Activated CD4-positive, alpha-beta T cell treated with anti-CD3 and anti-CD28 coated beads, Interleukin-2, amount 10 ng/mL, durations not matched to agents 24 days and 14 days (primary cell): ENCODE measurements at places on chromosomes 1 and 21.

DNA sequence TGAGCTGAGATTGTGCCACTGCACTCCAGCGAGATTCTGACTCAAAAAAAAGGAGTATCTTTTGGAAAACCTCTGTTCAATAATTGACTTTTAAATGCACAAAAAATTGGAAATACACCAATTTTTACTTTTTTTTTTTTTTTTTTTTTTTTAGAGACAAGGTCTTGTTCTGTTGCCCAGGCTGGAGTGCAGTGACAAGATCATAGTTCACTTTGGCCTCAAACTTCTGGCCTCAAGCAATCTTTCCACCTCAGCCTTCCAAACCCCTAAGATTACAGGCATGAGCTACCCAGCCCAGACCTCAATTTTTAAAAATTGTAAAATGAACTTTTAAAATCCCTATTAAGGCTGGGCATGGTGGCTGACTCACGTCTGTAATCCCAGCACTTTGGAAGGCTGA lies 30.8 kb downstream of the NEK2 start:
- no peak overlapping the region for H3K27ac ChIP-seq
- H3K36me3 ChIP-seq: no peaks in the 10 kb centered on the region
- H3K4me3 ChIP-seq: no peak overlapping the region
- peaks cover 14% of the 10 kb centered on the region for H3K27me3 ChIP-seq
- peaks cover 4% of the 10 kb centered on the region for H3K4me1 ChIP-seq

DNA sequence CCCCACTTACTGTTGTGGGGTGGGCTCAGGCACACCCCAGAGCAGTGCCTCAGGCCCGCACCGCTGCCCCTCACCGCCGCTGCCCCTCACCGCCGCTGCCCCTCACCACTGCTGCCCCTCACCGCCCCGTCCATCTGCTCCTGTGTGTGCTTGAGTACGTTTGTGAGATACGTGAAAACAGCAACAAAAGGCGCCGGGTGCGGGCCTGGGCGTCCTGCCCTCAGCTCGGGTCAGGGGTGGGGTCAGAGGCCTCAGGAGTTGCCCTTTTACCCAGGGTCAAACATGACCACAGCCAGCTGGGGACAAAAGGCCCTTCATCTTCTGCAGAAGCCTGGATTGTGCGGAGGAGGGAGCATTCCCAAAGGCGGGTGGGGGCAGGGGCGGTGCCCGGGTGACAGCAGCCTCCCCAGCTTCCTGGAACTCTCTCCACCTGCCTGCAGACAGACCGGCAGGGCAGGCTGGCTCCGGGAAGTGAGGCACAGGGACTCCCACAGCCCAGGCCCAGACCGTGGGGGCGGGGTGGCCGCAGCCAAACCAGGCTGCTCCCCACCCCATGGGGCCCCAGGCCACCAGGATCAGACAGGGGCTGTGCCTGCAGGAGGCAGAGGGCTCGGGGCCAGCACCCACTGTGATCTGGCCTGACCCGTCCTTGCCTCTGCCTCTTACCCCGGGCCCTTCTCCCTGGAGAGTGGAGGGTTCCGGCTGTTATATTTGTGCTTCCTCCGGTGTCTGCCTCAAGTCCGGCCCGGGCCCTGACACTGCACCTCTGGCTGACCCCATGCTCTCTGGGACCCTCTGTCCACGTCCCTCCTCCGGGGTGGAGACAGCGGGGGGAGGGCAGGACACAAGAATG lies 2.3 kb upstream of the VWA1 start:
- H3K4me1 ChIP-seq: peaks cover 8% of the 10 kb centered on the region
- no peak for DNase-seq
- no peaks in the 10 kb centered on the region for H3K36me3 ChIP-seq
- peaks cover 15% of the 10 kb centered on the region for H3K27me3 ChIP-seq

DNA sequence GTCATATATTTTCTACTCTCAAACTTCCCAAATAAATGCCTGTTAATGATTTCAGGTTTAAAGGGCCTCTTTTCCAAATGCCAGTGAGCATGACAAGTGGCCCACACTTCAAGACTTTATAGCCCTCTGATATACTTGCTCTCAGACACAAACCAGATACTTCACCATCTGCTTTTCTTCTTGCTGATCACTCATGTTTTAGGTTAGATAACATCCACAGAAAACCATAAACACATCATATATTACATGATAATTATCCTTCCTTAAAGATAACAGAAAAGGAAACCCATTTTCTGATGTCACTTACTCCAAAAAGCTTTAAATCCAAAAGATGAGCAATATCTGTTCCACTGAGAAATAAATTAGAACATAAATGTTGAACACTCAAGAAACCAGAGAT lies 723.5 kb downstream of the LTN1 start:
- no peaks in the 10 kb centered on the region for H3K4me1 ChIP-seq
- H3K4me3 ChIP-seq: no peak overlapping the region
- H3K27ac ChIP-seq: no peak overlapping the region
- no peak for DNase-seq
- H3K36me3 ChIP-seq: no peaks in the 10 kb centered on the region

- H3K27me3 ChIP-seq: no peaks in the 10 kb centered on the region
- H3K4me1 ChIP-seq: peaks cover 44% of the 10 kb centered on the region
- H3K36me3 ChIP-seq: peaks cover 18% of the 10 kb centered on the region
- H3K27ac ChIP-seq: no peak overlapping the region
- DNase-seq: no peak
These were observed 149.9 kb downstream of the GALNT2 start for GRCh38 chr1:230216896-230217295.

DNA sequence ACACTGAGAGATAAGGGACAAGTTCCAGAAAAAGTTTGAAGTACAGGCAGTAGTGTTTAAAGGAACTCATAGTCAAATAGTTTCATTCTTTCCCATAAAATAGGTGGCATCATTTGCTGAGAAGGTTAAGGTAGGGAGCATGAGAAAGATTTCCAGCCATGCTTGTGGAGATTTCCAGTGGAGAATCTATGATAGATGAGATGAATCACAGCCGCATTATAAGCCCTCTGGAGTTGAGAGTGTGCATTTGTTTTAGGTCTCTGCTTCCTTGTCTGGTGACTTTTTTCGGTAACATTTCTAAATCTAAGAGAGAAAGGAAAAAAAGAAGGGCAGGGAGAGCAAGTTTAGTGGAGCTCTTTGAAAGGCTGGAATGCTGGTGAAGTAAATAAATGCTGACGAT lies 108.7 kb downstream of the DISP1 start:
- H3K4me1 ChIP-seq: no peaks in the 10 kb centered on the region
- no peaks in the 10 kb centered on the region for H3K36me3 ChIP-seq
- peaks cover 1% of the 10 kb centered on the region for H3K27me3 ChIP-seq
- DNase-seq: no peak

- H3K27me3 ChIP-seq: peaks cover 3% of the 10 kb centered on the region
- H3K4me1 ChIP-seq: peaks cover 6% of the 10 kb centered on the region
- H3K36me3 ChIP-seq: no peaks in the 10 kb centered on the region
These were observed 68.3 kb upstream of the NEK7 start for GRCh38 chr1:198088360-198089071.

GRCh38 chr1:113210248-113210647 lies 137.2 kb downstream of the LRIG2 start:
- H3K27me3 ChIP-seq: peaks cover 9% of the 10 kb centered on the region
- no peaks in the 10 kb centered on the region for H3K36me3 ChIP-seq
- no peak overlapping the region for H3K4me3 ChIP-seq
- no peak overlapping the region for H3K27ac ChIP-seq

GRCh38 chr21:34698270-34699015 lies 29.6 kb downstream of the CLIC6 start:
- no peaks in the 10 kb centered on the region for H3K36me3 ChIP-seq
- no peak overlapping the region for H3K4me3 ChIP-seq
- H3K27ac ChIP-seq: no peak overlapping the region
- H3K4me1 ChIP-seq: peaks cover 1% of the 10 kb centered on the region
- DNase-seq: no peak

- no peaks in the 10 kb centered on the region for H3K4me1 ChIP-seq
- peaks cover 4% of the 10 kb centered on the region for H3K27me3 ChIP-seq
- no peak overlapping the region for H3K27ac ChIP-seq
- no peak overlapping the region for H3K4me3 ChIP-seq
These were observed 260.5 kb downstream of the PRDM2 start for GRCh38 chr1:13960375-13960987.

GRCh38 chr21:39908265-39908923 lies 41.2 kb downstream of the PCP4 start:
- H3K36me3 ChIP-seq: no peaks in the 10 kb centered on the region
- no peaks in the 10 kb centered on the region for H3K27me3 ChIP-seq
- H3K27ac ChIP-seq: no peak overlapping the region
- no peak overlapping the region for H3K4me3 ChIP-seq
- DNase-seq: no peak

DNA sequence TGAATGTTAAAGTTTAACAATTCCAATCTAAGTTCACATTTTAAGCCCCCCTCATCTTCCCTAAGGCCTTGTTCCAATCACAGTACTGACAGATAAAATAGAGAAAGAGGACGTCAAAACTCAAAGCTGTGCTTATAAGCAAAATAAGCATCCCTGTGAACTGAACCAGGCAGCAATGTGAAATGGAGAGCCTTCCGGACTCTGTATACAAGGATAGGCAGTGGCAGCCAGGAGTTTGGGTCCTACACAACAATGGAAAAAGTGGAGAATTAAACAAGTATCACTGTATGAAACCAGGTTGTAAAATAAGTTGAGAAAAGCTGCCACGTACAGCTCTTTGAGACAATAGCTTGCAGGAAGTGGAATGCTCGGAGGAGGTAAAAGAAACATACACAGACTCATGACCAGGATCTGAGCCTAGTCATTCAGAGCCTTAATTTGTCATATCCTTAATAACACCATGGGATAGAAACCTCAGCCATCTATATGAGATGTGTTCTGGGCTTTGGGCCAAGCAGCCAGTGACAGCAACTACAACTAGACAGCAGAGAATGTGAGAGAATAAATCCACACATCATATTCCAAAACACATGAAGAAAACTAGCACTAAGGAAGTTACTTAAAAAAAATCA lies 55.2 kb upstream of the PALMD start:
- DNase-seq: no peak
- H3K36me3 ChIP-seq: no peaks in the 10 kb centered on the region
- H3K27me3 ChIP-seq: peaks cover 3% of the 10 kb centered on the region
- H3K27ac ChIP-seq: no peak overlapping the region
- H3K4me1 ChIP-seq: no peaks in the 10 kb centered on the region

GRCh38 chr21:29195981-29196669 lies 65.7 kb downstream of the MAP3K7CL start:
- peak overlapping the region; percentile 94 for H3K27ac ChIP-seq
- peak overlapping the region; percentile 91 for H3K4me3 ChIP-seq
- peak; percentile 92 for DNase-seq
- H3K36me3 ChIP-seq: peaks cover 21% of the 10 kb centered on the region
- peaks cover 37% of the 10 kb centered on the region for H3K4me1 ChIP-seq

GRCh38 chr1:161492827-161493226 lies 12.4 kb upstream of the FCGR2A start:
- H3K27ac ChIP-seq: no peak overlapping the region
- peaks cover 68% of the 10 kb centered on the region for H3K27me3 ChIP-seq
- H3K4me3 ChIP-seq: no peak overlapping the region
- H3K36me3 ChIP-seq: no peaks in the 10 kb centered on the region

- H3K4me1 ChIP-seq: no peaks in the 10 kb centered on the region
- DNase-seq: no peak
- H3K36me3 ChIP-seq: no peaks in the 10 kb centered on the region
- H3K4me3 ChIP-seq: no peak overlapping the region
- H3K27ac ChIP-seq: no peak overlapping the region
These were observed 47.8 kb upstream of the BTG3 start for GRCh38 chr21:17660452-17660851.

DNA sequence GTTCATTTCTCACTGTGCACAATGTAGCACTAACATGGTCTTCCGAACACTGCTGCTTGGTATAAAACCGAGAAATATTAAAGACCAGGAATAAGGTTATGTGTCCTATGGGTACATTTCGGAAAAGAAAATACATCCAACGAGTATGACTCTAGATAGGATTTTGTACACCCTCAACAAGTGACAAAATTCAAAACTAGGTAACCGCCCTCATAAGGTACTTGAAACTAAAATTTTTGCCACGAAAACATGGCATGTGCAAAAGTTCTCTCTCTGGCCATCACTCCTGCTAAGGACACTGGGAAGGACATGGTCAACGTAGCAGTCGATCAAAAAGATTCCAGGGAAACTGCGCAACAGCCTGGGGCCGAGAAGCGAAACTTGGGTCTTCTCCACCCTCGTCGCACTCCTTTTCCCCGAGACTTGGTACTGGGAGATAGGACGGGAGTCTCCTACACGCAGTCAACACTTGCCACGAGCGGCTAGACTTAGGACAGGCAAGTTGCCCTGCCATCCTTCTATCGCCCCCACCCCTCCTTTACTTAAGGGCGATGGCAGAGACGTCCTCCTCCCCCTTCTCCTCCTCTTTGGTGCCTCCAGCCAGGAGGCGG lies 338 bp upstream of the TOR1AIP1 start:
- H3K27ac ChIP-seq: peak overlapping the region; percentile 99
- no peaks in the 10 kb centered on the region for H3K27me3 ChIP-seq
- peaks cover 24% of the 10 kb centered on the region for H3K36me3 ChIP-seq
- peaks cover 42% of the 10 kb centered on the region for H3K4me1 ChIP-seq
- H3K4me3 ChIP-seq: peak overlapping the region; percentile 94
- no peak for DNase-seq

GRCh38 chr1:17119076-17119772 lies at the start of gene PADI2:
PADI2 (minus strand) TSS chr1:17119451; CDS start chr1:17119371, 80 bp downstream.
- no peak within 1 kb of the TSS for H3K27ac ChIP-seq
- H3K4me3 ChIP-seq: peak within 1 kb of the TSS; percentile 32
- H3K36me3 ChIP-seq: no peaks in the 10 kb centered on the region

GRCh38 chr1:16158025-16158424 lies 2.2 kb upstream of the EPHA2 start:
- peaks cover 38% of the 10 kb centered on the region for H3K4me1 ChIP-seq
- H3K27me3 ChIP-seq: peaks cover 59% of the 10 kb centered on the region
- peak; percentile 81 for DNase-seq
- H3K27ac ChIP-seq: no peak overlapping the region

GRCh38 chr1:175537571-175537970 lies 205.8 kb downstream of the TNR start:
- no peak overlapping the region for H3K4me3 ChIP-seq
- peaks cover 14% of the 10 kb centered on the region for H3K27me3 ChIP-seq
- no peaks in the 10 kb centered on the region for H3K36me3 ChIP-seq
- no peak overlapping the region for H3K27ac ChIP-seq
- no peak for DNase-seq

- H3K27me3 ChIP-seq: no peaks in the 10 kb centered on the region
- no peak overlapping the region for H3K4me3 ChIP-seq
- peaks cover 26% of the 10 kb centered on the region for H3K36me3 ChIP-seq
- H3K27ac ChIP-seq: no peak overlapping the region
- peaks cover 36% of the 10 kb centered on the region for H3K4me1 ChIP-seq
- peak; percentile 84 for DNase-seq
These were observed 479 bp downstream of the SELENOF start for GRCh38 chr1:86913399-86913895.

- H3K36me3 ChIP-seq: no peaks in the 10 kb centered on the region
- H3K4me3 ChIP-seq: peak within 1 kb of the TSS; percentile 29
- H3K27ac ChIP-seq: no peak within 1 kb of the TSS
- H3K27me3 ChIP-seq: peaks cover 35% of the 10 kb centered on the region
- peak; percentile 66 for DNase-seq
- peaks cover 3% of the 10 kb centered on the region for H3K4me1 ChIP-seq
These were observed at the start of gene SLC6A17 for GRCh38 chr1:110150330-110151174. SLC6A17 (plus strand) TSS chr1:110150494; CDS start chr1:110166930, 16,436 bp downstream.

DNA sequence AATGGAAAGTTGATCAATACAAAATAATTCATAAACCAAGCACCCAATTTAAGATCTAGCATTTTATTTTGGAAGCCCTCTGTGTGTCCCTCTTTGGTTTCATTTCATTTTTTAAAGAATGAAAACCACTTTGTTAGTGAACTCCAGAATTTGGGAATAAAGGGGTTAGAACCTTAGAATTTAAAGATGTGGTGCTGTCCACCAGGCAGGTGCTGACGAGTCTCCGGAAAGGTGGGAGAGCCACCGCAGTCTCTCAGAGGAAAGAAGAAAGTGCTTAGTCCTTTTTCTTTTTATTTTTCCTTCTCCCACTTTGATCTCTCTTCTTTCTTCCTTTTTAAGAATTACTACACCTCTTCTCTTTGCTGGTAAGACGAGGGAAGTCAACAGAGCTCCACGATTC lies 20.5 kb upstream of the HIVEP3 start:
- no peaks in the 10 kb centered on the region for H3K27me3 ChIP-seq
- no peaks in the 10 kb centered on the region for H3K36me3 ChIP-seq
- peaks cover 9% of the 10 kb centered on the region for H3K4me1 ChIP-seq
- no peak overlapping the region for H3K27ac ChIP-seq
- no peak for DNase-seq
